ENCODE measurements at places on chromosomes 2 and 18.

DNA sequence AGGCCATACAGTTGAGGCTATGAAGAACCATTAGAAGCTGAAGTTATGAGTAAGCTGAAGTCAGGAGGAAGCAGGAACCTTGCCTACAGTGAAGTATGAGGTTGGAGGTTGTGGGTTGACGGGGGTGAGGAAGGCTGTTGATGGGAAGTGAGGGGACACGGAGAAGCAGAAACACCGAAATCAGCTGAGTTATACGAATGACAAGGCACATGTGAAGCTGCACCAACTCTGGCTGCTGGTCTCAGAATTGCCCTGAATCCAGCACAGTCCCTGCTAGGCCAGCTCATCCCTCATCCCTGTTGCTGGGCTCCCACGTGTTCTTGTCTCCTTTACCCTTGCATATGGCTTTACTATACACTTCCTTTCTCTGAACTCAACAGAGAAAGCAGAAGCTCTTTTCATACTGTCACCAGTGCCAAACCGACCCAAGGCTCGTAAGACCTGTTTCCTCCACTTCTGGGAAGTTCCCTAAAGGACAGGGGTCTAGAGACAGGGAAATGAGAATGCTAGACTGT lies 9.2 kb upstream of the TMEM247 start:
- no peak for DNase-seq

DNA sequence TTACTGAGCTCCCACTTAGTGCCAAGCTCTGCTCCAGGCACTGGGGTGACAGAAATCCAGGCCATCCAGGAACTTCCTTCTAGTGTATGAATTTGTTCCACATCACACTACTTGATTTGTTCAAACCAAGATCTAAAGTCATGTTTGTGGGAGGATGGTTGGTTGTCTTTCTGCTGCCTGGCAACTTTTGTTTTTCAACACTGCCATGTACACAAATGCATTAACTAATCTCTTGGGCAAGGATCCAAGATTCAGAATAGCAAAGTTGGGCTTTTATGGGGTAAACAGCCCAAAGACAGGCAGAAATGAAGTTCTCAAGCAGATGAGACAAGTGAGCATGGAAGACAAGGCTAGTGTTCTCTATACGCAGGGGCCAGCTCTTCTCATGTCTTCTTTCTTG lies 53.4 kb upstream of the PROKR1 start:
- DNase-seq, result no peak

GRCh38 chr2:218257390-218257981 lies 3.3 kb upstream of the GPBAR1 start:
- DNase-seq, result no peak

GRCh38 chr2:52429171-52429570 lies 1338.4 kb upstream of the CHAC2 start:
- no peak for DNase-seq

DNA sequence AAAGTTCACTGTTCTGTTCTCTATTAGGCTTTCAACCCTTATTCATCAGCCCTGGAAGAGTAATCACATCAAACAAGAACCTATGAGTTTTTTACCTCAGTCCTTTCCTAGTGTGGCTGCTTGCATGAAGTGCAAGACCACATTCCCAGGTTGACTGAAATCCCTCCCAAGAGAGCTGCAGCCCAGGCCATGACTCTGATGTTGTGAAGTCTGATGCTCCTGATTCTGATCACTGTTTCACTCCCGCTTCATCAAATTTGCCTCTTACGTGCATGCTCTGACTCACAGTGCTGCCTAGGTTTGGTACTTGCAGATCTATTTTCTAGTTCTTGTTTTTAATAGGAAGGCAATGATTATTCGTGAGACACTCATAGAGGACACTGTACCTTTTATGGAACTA lies 58.2 kb upstream of the DSEL start:
- no peak for DNase-seq

DNA sequence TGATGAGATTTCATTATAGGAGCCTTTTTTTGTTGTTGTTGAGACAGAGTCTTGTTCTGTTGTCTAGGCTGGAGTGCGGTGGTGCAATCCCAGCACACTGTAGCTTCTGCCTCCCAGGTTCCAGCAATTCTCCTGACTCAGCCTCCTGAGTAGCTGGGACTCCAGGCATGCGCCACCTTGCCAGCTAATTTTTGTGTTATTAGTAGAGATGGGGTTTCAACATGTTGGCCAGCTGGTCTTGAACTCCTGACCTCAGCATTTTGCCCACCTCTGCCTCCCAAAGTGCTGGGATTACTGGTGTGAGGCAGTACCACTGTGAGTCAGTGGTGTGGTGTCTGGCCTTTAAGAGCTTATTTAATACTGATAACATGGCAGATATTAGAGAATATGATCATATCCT lies 60.1 kb downstream of the MOB4 start:
- no peak for DNase-seq

All from AG04450 (cell line).